ENCODE measurements at places on chromosomes 2 and 18.

- no peak for DNase-seq
Observed at GRCh38 chr18:79940814-79941472, 10.5 kb downstream of the SLC66A2 start.

GRCh38 chr2:42089340-42089925 is 41.6 kb downstream of the PKDCC start:
- DNase-seq = peak; percentile 43

DNA sequence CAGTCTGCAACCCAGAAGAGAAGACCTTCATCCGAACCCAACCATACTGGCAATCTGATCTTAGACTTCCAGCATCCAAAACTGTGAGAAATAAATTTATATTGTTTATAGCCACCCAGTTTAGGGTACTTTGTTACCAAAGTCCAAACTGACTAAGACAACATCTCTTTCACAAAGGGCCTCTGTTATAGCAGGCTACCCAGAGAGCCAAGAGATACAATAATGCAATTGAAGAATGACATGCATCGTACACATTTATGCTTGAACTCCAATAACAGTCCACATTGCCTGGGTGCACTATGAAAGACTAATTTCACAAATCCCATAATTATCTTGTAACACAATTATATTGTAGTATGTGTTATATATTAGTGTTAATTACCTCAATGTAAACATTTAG is 39.1 kb upstream of the ANKRD44 start:
- DNase-seq = no peak

DNA sequence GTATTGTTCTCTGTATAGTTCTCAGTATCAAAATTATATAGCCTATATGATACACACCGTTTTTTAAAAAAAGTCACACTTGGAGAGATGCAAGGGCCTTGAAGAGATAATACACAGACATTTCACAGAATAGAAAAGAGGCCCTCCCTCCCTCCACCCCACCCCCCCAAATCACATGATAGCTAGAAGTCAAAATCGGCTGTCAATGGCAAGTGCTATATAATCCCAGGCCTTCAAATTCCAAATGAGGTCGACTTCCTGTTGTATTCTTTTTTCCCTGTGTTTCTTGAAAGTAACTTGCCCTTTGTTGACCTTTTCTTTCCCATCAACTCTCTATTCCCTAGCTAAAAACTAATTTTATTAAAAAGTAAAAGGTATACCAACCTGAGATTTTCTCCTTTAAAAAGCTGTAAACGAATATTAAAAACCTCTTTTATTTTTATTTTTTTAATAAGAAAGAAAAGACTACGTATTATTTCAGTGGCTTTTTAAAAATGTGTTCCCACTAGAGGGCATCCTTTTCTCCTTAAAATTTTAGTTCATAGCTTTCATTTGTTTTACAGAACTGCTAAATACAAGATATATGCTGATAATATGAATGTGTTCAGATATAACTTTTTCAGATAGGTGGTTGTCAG is 46.6 kb downstream of the KCMF1 start:
- DNase-seq = no peak

GRCh38 chr2:146523196-146523595 is 1321.6 kb upstream of the ACVR2A start:
- DNase-seq = no peak

DNA sequence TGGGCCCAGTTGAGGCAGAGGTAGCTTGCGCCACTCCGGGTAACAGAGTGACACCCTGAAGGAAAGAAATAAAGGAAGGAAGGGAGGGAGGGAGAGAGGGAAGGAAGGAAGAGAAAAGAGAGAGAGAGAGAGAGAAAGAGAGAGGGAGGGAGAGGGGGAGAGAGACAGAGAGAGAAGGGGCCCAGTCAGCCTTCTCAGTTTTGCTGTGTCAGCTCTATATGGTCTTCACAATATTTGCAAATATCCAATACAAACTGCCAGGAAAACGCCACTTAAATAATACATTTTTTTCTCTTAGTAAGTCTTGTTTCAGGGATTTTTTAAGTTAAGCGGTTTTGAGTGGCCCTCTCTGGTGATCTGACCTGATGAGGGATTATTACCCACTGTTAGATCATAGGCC is 5.6 kb upstream of the CHMP1B start:
- DNase-seq = no peak

GRCh38 chr2:231521-232185 is 32.2 kb downstream of the SH3YL1 start:
- DNase-seq = no peak

DNA sequence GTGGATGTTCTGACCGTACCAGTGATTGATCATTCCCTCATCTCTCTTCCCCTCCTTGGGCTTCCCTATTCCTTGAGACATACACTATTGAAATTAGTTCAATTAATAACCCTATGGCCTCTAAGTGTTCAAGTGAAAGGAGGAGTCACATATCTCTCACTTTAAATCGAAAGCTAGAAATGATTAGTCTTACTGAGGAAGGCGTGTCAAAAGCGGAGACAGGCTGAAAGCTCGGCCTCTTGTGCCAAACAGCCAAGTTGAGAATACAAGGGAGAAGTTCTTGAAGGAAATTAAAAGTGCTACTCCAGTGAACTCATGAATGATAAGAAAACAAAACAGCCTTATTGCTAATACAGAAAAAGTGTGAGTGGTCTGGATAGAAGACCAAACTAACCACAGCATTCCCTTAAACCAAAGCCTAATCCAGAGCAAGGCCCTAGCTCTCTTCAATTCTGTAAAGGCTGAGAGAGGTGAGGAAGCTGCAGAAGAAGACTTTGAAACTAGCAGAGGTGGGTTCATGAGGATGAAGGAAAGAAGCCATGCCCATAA is 144.4 kb upstream of the LYPD6 start:
- no peak for DNase-seq

DNA sequence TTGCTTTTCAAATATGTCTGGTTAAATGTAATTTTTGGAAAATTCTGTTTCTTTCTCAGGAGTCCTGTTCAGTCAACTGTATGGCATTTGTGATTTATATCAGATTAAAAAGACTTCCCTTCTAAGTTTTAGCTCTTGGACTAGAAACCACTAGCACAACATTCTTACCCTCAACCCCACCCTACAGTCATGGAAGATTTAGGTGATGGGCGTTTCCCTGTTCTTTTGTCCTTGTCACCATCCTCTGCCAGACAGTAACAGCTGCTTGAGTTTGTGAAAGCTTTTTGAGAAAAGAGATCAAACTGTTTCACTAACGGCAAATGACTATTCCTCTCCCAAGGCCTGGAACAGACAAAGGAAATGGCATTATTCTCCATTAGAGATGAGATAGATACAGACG is 31.8 kb downstream of the SERPINB5 start:
- DNase-seq = no peak
